Cardiac atrium fibroblast (primary cell): ENCODE measurements at places on chromosomes 3 and 15. TPM values are rescaled to one million over a fixed set of nuclear protein-coding genes. Genes with fewer than 3 reads are reported as not detected.

Gene SSUH2
- not detected in 2 replicates for total RNA-seq

Gene PLA2G4F
- total RNA-seq, result not detected in 2 replicates

Gene LDHAL6B
- total RNA-seq, result not detected in 2 replicates

Gene CSPG4
- total RNA-seq, result 16.2 TPM in 2 replicates

Gene WDR49
- not detected in 2 replicates for total RNA-seq
